Activated CD4-positive, CD25-positive, alpha-beta regulatory T cell treated with anti-CD3 and anti-CD28 coated beads, Interleukin-2, amount 50 U/mL, for 24 hours (primary cell): ENCODE measurements at places on chromosomes 2 and 18.
A peak's percentile ranks its signal among the peaks of the same experiment; 100 is the strongest.

DNA sequence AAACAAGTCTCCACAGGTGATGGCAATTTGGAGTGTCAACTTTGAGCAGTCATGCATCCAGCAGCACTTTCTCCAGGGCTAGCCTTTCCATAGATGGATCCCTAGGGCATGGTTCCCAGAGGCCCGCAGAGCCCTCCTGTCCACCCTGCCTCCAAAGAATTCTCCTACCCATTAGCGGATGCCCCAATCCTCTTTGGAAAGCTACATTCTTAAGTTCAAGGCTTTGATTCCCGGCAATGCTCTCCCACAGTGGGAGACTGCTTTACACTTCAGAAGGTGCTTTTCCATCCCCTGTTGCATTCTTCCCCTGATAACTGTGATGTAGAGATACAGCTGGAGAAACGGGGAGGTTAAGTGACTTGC is 61.3 kb downstream of the ACAA2 start:
- ATAC-seq = no peak

GRCh38 chr2:156473445-156473844 is 37.3 kb downstream of the GPD2 start:
- ATAC-seq = peak; percentile 22

DNA sequence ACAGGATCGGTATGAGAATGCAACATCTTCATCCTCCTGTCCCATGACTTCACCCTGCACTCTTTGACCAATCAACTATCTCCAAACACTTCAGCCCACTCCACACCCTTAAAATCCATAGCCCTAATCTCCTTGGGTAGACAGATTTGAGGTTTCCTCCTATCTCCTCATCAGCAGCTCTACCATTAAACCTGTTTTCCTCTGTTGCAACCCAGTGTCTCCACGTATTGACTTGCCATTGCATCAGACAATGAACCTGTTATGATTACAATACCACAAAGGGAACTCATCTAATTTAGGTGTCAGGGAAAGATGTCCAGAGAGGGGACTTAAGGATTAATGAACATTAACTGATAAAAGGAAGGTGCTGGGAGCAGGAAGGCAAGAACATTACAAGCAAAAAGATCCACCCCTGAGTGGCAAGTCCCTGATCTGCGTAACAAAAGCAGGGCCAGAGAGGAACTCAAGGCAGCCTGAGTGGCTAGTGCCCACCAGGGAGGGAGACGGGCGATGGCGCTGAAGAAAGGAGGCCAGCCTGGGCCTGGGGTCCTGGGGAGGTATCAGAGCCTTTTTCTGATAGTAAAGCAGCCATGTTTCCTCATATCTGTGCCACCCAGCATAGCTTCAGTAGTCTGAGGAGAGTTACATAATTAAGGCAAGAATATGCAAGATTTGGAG is 44.6 kb downstream of the AKAIN1 start:
- no peak for ATAC-seq

GRCh38 chr2:86778957-86779356 is 11.8 kb downstream of the CD8A start:
- ATAC-seq = no peak

GRCh38 chr2:237341872-237342271 is 72.1 kb downstream of the COL6A3 start:
- ATAC-seq = no peak

- peak; percentile 77 for ATAC-seq
Observed at GRCh38 chr18:51171625-51172259, 25.7 kb downstream of the MEX3C start.

GRCh38 chr18:32358529-32358928 is 112.2 kb downstream of the GAREM1 start:
- ATAC-seq = no peak

GRCh38 chr18:46278481-46279465 is 174.6 kb downstream of the HAUS1 start:
- ATAC-seq = no peak

DNA sequence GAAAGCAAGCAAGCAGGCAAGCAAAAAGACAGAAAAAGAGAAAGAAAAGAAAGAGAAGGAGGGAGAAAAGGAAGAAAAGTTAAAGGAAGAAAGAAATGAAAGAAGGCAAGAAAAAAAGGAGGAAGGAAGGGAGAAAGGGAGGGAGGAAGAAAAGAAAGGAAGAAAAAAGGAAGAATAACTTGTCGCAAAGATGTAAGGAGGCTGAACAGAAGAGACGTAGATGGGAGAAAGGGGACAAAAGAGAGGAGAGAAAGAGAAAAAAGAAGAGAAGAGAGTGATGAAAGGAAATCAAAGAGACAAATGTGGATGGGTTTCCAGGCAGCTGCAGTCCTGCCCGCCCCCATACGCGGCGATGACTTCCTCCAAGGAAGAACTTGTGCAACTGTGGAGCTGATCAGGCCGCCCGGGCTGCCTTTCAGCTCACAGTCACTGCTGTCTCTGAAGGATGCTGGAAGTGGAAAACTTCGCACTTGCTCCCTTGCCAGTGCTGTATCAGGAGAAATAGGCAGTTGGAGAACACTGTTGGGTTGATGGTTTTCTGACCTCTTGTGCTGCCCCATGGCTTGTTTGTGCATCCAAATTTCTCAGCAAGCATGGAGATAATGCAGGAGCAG is 52.9 kb downstream of the TRIB2 start:
- ATAC-seq = no peak

DNA sequence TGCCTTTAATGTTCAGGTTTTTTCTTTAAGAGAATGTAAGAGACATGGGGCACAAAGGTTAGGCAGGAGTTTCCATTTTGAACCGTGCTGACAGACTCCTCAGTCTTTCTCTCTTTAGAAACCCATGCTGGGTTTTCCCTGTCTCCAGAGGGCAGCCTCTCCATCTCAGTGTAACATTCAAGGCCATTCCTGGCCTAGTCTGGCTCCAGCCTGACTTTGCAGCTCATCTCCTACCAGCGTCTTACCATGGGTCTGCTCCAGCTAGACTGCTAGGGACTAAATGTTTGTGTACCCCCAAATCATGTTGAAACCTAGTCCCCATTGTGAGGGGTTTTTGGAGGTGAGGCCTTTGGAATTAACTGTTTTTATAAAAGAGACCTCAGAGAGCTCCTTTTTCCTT is 9.8 kb upstream of the CLIP4 start:
- no peak for ATAC-seq

DNA sequence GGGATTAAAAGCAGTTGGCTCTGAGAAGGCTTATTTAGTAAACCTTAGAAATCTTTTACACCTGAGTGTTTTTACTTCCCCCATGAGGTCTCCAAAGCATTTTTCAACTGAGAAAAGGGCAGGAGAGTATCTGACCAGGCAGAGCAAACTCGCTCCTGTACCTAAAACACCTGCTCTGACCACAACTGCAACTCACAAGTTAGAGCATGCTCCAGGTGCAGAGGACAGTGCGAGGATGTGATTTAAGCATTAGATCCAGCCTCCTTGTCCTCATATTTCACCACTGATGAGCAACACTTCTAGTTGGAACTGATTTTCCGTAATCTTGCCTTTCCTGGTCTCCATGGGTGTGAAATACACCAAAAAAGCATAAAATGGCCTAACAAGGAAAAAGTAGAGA is 34.5 kb upstream of the TBC1D8 start:
- ATAC-seq = no peak

DNA sequence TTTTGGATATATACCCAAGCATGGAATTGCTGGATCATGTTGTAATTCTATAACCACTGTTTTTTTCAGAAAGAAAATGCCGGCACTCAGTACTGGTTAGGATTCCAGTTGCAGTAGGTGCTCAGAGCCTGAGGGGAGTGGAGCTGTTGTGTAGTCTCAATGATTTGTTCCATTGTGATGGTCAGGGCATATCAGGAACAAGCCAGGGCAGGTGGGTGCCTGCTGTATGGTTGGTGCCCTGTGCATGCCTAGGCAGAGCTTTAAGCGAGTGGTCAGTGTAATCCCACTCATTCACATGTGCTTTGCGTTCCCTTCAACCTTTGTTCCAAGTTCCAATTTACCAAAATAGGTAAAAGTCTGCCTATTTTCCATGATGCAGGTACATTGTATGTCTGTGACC is 100.9 kb downstream of the FHOD3 start:
- no peak for ATAC-seq

DNA sequence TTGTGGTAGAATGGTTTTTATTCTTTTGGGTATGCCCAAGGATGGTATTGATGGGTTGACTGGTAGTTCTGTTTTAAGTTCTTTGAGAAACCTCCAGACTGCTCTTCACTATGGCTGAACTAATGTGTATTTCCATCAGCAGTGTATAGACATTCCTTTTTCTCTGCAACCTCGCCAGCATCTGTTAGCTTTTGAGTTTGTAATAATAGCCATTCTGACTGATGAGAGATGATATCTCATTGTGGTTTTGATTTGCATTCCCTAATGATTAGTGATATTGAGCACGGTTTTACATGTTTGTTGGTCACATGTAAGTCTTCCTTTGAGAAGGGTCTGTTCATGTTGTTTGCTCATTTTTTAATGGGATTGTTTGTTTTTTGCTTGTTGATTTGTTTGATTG is 1348.7 kb upstream of the NXPH2 start:
- no peak for ATAC-seq

GRCh38 chr2:45919160-45919650 is 267.7 kb downstream of the PRKCE start:
- no peak for ATAC-seq

DNA sequence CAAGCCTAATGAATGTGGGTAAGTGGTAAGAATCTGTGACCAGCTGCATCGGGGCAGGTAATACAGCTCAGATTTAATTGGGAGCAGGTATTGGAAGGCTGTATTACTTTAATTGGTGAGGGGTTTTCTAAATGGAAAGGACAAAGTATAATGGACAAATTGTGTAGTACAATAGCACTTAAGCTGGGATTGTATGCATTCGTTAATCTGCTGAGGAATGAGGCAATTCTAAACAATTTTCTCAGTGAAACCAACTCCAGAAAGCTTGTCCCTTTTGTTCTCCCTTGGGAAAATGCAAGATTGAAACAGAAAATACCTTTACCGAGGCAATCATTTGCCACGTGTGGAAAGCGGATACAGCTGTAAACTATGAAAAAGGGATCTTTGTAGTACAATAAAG is 801.6 kb upstream of the POU3F3 start:
- no peak for ATAC-seq

DNA sequence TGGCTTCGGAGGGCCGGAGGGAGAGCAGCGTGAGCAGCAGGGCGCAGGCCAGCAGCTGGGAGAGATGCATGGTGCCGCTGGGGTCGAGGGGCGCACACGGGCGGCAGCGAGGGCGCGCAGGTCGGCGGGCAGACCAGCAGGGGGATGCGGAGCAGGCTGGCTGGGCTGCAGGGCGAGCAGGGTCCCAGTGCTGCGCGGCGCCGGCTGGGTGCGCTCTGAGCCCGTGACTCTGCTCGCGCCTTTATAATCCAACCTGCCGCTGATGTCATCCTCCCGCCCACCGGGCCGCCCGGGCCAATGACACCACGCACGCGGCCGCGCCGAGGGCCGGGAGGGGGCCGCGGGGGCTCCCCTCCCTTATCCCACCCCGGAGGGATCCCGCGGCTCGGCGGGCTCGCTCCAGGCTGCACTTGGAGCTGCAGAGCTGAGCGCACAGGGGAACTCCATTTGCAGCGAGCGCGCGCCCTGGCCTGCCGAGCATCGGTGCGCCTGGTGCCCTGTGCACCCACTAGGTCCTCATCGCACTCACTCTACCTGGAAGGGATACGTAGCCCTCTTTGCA is at the start of gene NPPC:
Gene NPPC, minus strand, starts transcription at position 217 of the 562 bp plus-strand sequence. Its CDS starts 147 bp downstream, at position 70.
- ATAC-seq = peak; percentile 83

- peak; percentile 45 for ATAC-seq
Observed at GRCh38 chr2:97645112-97645694, 659 bp upstream of the COX5B start.

DNA sequence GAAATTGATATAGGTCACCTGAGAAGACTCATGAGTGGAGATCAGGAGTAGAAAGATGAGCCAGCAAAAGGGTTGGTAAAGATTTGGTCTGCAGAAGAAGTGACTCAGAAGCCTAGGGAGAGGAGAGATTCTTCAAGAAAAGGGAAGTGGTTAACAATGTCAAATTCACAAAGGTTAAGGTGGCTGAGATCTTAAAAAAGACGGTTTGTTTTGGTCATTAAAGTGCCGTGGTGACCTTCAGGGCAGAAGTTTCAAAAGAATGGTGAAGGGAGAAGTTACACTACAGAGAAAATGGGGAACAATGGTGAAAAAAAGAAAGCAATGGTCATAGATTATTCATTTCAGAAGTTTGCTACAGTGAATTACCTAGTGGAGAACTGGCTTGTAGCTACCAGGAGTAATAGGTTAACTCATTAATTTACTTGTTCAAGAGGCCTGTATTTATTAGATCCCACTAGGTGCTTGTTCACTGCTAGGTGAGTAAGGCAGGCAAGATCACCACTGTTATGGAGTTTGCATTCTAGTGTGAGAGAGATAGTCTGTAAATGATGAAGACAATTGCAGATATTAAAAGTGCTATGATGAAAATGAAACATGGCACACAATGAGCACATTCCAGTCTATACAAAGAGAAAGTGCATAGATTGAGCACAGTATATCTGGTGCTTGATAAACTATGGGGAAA is 43.0 kb downstream of the FBXO48 start:
- ATAC-seq = peak; percentile 81

- no peak for ATAC-seq
Observed at GRCh38 chr18:13242797-13243196, 24.2 kb downstream of the LDLRAD4 start.

- no peak for ATAC-seq
Observed at GRCh38 chr2:125004106-125004800, 979.2 kb downstream of the CNTNAP5 start.

DNA sequence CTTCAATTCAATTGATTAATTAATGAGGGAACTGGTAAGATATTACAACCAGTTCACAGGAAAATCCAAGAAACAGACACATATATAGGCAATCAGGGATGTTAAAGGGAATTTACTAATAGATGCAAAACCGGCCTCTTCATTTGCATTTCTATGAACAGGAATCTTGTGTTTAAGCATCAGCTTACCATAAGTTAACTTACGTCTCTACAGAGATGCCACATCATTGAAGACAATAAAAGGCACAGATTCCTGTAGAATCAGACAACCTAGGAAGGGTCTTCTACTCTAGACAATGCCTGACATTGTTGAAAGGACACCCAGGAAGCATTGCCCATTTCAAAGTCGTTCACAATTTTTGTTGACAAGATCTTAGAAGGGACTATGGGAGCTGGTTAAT is 121.0 kb upstream of the STPG4 start:
- no peak for ATAC-seq

GRCh38 chr2:10476723-10477442 is 28.8 kb upstream of the ODC1 start:
- no peak for ATAC-seq

- no peak for ATAC-seq
Observed at GRCh38 chr2:176128172-176128981, 1.1 kb upstream of the HOXD8 start.

DNA sequence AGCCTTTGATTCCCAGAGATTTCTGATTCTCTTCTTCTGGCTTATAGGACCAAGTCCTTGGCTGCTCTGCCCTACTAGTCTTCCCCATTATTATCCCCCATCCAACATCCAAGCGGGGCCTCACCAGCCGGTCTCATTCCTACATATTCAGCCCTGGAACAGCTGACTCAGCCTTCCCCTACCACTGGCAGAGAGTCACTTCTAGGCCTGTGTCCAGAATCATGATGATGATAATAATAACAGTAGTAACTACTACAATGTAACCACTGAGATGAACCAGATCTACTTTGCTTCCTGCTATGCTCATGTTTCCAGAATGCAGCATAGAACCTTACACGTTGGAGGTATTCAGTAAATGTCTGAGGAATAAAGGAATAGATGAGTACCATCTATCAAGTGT is 295.2 kb downstream of the SRBD1 start:
- no peak for ATAC-seq

- no peak for ATAC-seq
Observed at GRCh38 chr18:45439851-45440645, 175.2 kb upstream of the SLC14A2 start.
